ENCODE measurements at places on chromosomes 5 and 9.

DNA sequence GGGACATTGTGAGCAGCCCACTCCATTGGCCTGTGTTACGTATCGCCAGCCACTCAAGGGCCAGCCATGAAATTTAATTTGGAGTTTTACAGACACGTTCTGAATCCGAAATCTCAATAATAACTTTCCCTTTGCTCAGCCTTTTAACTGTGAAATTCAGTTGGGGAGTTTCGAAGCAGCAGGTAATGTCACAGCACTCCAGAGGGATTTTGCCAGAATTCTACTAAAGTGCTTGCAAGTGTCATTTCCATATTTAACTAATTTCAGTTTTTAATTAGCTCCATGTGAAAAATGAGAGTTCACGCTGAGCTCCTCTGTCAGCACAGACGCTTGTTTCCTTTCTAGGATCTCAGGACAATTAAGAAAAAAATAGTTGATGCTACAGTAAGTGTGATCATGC is 267.1 kb upstream of the WWC1 start:
- no peak for DNase-seq

DNA sequence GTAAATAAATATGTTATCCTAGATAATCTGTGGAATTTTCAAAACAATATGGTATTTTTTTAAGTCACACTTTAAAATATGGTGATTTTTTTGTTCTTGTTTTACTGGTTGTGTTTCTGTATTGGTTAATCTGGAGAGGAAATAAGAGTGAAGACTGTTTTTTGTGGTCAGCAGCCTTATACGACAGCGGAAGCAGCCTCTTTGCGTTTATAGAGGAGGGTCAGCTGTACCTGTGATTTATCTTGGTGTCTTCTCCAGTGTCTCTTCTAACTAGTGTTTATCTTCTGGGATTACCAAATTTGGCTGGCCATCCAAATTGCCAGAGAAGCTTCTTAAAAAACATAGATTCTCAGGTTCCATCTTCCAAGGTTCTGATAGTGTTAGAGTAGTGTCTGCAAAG is 58.7 kb downstream of the ICE1 start:
- no peak for DNase-seq

- no peak for DNase-seq
Measured at GRCh38 chr5:75078027-75078426, 25.7 kb upstream of the GCNT4 start.

- DNase-seq, result peak; percentile 33
Measured at GRCh38 chr5:95283761-95284571, 928 bp downstream of the MCTP1 start.

DNA sequence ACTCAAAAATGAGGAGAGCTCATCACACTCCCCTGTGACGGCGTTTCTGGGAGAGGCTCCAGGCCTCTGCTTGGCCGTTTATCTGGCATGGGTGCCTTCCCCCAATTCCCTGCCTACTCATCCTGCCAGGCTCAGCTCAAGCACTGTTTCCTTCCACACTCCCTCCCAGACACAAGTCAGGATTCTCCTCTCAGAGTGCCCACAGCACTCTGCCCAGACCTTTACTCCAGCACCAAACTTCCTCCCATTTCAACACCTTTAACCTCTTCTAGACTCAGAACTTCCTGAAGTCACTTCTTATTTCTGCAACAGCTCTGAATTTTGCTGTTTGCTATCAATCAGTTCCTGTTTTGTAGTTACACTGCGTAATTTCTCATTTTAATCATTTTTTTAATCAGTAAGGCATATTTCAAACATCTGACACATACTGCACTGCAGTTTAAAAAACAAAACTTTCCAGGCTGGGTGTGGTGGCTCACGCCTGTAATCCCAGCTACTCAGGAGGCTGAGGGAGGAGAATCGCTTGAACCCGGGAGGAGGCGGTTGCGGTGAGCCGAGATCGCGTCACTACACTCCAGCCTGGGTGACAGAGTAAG is 16.0 kb downstream of the TRMO start:
- DNase-seq, result no peak

- DNase-seq, result no peak
Measured at GRCh38 chr9:81305561-81306182, 383.7 kb downstream of the TLE1 start.

Data from tongue (tissue), 3 donors.